ENCODE measurements at places on chromosomes 3 and 15.

DNA sequence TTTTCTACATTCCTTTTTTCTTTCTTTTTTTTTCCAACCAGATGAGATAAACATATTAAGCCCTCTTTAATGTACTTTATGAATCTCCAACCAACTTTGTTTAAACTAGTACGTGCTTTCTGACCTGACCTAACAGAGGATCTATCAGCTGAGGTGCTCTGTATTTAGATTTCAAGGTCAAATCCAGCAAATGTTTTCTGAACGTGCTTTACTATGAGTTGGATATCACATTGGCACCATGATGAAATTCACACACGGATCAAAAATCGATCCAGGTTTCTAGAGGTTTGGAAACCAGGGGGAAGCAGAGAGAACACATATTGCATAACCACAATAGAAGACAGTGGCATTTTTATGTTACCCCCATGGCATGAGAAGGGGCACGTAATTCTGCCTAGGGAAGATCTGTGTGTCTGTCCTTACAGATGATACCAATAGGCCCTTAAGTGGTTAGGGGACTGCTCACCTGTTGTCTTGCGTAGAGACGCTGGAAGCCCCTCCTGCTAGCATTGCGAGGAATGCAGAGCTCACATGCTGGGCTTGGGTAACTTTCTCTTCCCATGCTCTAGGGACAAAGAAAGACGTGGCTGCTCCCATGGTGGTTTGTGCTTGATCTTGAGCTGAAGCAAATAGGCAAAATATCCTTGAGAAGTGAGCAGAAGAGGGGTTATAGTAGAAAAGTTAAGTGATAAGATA is 59.3 kb upstream of the ABHD10 start:
- DNase-seq, result no peak

DNA sequence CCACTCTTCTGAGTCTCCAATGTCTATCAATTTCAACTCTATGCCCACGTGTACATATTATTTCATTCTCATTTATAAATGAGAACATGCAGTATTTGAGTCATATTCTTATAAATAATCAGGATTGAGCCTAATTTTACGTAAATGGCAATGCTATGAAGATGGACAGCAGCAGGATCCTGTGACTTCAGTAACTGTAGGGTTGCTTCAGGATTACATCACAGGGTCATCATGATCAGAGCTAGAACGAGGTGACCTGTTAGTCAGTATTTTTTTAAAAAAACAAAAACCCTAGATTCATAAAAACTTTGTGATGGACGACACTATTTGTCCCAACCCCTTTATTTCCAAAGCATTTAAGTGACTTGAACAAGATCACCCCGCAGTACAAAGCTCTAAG is 21.8 kb downstream of the SHC4 start:
- DNase-seq, result no peak

DNA sequence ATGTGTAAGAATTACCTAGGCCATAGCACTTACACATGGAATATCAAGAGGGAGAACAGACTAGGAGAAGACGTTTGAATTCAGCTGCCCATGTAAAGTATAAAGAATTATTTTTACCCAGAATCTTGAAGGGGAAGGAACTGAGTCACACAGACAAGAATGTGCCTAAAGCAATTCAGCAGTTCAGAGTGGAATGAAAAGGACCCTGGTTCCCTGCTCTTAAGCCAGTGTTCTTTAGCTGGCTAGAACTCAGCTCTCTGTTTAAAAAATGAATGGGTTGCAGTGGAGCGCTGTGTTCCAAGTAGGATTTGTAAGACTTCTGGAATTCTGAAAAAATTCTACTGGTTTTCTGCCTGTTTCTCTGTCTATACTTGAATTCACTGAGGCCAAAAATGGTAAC is 440.2 kb downstream of the LPP start:
- DNase-seq, result no peak

GRCh38 chr3:143252931-143253330 is 133.4 kb downstream of the CHST2 start:
- no peak for DNase-seq

DNA sequence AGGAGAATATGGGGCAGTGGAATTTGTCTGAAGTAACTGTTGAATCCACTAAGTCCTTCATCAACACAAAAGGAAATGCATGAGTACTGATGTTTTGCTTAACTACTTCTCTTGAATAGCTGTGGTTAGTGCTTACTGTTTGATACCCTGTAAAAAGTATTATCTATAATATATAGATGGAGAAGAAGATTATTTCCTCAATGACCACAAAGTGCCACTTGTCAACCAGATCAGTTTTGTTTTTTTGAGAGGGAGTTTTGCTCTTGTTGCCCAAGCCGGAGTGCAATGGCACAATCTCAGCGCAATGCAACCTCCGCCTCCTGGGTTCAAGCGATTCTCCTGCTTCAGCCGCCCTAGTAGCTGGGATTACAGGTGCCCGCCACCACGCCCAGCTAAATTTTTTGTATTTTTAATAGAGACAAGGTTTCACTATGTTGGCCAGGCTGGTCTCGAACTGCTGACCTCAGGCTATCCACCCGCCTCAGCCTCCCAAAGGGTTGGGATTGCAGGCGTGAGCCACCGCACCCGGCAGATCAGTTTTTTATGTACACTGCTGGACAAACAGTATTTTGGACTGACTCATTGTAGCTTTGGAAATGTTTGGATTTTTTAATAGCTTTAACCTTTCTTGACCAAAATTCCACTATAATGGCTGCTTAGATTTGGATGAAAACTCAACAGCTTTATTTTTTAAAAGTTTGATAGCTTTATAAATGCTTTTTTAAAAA is 1.5 kb upstream of the RPLP1 start:
- peak; percentile 60 for DNase-seq

GRCh38 chr15:60973637-60974415 is 255.3 kb downstream of the RORA start:
- peak; percentile 5 for DNase-seq

- DNase-seq, result no peak
Measured at GRCh38 chr15:70447081-70447480, 316.3 kb downstream of the UACA start.
